ENCODE measurements at places on chromosomes 1 and 21.

DNA sequence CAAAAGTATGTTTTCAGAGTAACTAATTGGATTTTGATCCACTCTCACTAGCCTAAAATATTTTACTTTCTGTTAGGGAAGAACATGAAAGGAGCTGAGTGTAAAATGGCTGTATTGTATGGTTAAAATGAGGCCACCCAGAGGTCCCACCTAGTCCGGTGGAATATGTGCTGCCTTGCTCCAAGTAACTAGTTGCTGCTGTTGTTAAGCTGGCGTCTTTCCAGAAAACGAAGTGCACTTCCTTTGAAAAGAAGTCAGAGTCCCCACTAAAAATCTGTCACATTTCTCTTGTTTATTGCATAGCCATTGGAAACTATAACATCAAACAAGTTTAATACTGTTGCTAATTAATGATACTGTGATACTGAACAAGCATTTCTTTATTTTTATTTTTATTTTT, 3.2 kb downstream of the SLC25A33 start:
- no peak for DNase-seq

DNA sequence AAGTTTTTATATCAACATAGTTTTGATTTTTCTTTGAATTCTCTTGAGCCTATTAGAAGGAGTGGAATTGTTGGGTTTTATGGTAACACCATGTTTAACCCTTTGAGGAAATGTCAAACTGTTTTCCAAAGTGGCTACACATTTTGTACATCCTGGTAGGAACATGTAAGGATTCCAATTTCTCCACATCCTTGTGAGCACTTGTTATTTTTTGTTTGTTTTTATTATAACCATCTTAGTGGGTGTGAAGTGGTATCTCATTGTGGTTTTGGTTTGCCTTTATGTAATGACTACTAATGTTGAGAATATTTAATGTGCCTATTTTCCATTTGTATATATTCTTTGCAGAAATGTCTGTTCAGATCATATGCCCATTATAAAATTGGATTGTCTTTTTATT, 120.5 kb downstream of the FGGY start:
- no peak for DNase-seq

GRCh38 chr1:100628631-100629081, 90.7 kb downstream of the GPR88 start:
- DNase-seq, result no peak

DNA sequence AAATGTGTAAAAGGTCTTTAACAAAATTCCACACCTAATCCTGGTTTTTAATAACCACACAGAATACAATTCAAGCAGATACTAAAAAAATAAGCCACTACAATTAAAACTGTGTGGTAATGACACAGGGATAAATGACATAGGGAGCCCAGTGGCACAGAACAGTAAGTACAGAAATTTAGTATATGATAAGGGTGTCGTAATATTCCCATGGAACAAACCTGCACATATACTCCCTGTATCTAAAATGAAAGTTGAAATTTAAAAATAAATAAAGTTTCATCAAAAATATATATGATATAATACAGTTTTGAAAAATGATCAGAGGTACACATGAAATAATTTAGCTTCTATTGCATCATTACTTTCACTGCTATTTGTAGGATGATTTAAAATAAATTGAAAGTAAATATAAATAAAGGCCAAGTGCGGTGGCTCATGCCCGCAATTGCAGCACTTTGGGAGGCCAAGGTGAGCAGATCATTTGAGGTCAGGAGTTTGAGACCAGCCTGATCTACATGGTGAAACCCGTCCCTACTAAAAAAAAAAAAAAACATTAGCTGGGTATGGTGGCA, 56.5 kb downstream of the COLGALT2 start:
- DNase-seq, result no peak

- no peak for DNase-seq
These were observed 433 bp upstream of the DMBX1 start for GRCh38 chr1:46489169-46489637.

DNA sequence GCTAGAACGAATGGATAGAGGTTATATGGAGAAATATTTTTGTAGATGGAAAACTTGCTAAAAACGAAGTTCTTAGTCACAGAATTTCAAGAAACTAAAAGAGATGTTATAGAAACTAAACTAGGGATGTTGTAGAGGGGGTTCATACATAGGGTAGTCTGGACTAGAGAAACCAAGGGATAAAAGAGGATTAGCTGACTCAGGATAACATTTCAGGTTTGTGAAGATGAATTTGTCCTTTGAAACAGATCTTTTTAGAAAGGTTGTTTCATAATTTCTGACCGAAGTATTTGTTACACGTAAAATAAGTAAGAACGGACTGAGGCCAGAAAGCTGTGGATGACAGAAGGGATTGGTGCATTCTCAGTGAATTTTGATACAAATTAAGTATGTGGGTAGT, 13.6 kb downstream of the YTHDF2 start:
- DNase-seq, result no peak

DNA sequence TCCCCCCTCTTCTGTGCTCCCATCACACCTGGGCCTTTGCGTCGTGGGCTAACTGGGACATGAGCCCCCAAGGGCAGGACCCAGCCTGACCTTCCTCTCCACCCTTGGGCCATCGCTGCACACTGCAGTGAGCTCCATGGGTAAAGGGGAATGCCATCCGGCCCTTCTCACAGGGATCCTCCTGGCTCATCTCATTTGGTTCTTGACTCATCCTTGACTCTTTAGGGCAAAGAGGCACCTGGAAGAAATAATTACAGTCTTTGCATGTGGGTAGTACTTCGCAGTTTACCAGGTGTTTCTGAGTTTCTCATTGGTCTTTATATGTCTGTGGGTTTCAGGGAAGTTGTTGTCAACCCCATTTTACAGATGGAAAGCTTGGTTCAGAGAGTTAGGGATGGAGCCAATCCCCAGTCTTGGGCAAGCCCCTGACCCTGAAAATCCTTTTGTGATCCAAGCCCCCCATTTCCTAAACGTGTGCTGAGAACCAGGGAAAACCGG, 59.3 kb upstream of the ID3 start:
- DNase-seq, result no peak

DNA sequence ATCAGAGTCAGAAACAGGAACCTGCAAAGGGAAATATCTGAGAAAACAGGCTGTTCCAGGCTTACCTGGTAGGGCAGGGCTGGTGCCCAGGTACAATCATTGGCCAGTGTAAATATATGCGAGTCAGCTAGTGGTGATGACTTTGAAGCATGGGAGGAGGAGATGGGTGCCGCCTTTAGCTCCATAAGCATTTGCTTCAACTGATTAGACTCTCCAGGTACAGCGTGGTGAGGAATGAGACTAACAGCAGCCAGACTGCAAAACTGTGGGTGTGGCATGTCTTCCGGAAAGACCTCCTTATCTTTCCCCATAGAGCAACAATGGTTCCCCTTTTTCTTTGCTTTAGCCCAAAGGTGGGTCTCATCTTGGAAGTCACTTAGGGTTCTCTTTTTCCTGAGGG, 137.2 kb downstream of the LRIG2 start:
- no peak for DNase-seq

DNA sequence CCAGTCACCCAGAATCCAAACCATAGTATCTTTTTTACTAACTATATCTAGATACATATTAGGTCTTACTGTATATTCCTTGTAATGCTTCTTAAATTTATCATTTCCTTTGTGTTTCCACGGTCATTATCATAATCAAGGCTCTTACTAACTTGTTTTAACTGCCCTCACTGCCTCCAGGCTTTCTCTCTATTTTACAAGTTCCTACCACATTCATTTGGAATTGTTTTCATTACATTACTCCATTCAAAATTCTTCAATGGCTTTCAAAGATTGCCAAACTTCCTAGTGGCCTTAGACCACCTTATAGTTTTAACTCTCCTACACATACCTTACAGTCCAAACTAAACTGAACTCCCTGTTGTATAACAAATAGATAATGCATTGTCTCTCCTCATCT, 6.3 kb downstream of the HFM1 start:
- no peak for DNase-seq

DNA sequence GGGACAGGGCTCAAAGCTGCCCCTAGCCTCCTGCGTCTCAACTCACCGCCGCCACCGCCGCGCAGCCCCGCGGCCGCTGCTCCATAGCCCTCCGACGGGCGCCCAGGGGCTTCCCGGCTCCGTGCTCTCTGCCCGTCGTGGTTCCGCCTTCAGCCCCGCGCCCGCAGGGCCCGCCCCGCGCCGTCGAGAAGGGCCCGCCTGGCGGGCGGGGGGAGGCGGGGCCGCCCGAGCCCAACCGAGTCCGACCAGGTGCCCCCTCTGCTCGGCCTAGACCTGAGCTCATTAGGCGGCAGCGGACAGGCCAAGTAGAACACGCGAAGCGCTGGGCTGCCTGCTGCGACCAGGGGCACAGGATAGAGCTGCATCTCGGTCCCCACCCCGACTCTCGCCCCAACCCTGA, at the start of gene TNFRSF25:
TNFRSF25 (minus strand) TSS at position 151 of the 400 bp plus-strand sequence; CDS start at position 85, 66 bp downstream.
- DNase-seq, result peak; percentile 61

DNA sequence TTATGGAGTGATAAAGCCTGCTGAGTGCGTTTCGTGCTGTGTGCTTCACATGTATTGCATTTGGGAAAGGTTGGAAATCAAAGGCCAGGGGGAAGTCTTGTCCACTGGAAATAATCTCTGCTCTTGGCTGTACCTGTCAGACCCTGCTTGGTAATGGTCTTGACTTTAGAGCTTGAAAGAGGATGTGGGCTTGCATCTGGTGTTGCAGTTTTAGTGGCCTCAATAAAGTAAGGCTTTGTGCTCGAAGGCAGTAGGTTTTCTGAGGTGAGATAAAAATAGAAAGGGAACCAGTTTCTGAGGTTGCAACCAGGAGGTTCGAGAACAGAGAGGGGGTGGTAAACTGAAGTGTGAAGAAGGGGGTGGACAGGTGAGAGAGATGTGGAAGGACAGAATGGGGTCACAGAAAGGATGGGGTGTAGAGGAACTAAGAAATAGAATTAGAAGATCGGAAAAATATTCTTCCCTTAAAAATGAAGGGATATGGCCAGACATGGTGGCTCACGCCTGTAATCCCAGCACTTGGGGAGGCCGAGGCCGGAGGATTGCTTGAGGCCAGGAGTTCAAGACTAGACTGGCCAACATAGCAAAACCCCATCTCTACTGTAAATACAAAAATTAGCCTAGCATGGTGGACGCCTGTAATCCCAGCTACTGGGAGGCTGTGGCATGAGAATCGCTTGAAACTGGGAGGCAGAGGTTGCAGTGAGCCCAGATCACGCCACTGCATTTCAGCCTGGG, 1.5 kb downstream of the S100PBP start:
- DNase-seq, result peak; percentile 42

DNA sequence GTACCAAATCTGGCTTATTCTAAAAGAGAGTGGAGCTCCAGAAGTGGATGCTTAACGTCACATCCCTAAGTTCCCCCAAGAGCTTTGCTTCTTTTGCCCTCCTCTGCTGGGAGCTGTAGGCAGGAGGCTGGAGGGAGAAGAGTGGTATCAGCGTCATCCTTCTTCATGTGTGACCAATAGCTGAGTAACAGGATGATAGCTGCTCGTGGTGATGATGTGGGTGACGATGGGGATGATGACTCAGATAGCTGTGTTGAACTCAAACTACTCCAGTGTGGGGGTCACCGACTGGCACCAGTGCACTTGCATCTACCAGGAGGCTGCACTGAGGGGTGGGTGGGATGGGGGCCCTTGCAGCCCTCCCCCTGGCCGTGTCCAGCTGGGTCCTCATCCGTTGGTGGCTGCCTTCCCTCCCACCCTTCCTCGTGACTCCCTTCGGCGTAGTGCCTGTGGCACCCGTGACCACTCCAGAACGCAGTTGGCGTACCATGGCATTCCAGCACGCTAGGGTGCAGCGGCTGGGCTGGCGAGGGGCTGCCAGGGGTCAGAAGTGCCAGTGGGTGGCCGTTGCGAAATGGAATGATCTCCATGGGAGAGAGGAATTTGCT, 1.1 kb downstream of the IGFN1 start:
- DNase-seq, result no peak

GRCh38 chr1:154861607-154862094, 8.4 kb downstream of the KCNN3 start:
- no peak for DNase-seq

DNA sequence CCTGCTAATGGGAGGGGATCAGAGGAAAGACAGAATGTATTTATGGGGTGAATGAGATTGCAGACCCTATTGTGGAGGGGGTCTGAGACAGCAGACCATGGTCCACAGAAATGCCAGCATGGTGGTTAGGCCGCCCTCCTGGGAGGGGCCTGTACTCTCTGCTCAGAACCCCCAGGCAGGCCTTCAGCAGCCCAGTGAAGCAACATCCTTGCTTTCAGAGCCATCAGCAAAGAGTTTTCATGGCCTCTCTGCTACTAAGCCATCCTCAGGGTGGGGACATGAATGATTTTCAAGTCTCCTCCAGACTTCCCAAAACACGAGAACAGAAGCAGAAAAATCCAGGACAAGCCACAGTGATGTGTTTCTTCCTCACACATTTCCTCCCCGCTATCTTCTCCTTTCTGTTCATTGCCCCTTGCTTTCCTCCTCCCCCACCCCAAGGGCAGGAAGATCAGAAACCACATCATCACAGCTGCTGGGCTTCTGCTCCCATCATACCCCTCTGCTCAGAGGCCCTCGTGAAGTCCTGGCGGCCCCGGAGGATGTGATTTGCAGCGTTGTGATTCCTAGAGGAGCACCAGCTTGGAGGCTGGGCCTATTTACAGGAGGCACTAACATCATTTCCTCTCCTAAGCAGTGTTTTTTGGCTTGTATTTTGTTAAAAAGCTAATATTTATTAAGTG, 48.0 kb downstream of the ABCA4 start:
- no peak for DNase-seq

DNA sequence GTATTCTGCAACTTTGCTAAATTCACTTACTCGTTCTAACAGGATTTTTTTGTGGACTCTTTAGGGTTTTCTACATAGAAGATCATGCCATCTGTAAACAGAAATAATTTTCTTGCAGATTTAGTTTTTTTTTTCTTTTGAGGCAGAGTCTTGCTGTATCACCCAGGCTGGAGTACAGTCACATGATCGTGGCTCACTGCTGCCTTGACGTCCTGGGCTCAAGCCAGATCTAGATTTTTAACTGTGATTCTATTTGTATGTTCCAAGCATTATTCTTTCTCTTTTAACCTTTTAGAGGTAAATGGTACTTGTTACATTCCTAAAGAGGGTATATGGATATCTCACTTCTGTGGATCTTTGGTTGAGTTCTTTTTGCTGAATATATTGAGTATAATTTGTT, 18.6 kb downstream of the FABP3 start:
- no peak for DNase-seq

DNA sequence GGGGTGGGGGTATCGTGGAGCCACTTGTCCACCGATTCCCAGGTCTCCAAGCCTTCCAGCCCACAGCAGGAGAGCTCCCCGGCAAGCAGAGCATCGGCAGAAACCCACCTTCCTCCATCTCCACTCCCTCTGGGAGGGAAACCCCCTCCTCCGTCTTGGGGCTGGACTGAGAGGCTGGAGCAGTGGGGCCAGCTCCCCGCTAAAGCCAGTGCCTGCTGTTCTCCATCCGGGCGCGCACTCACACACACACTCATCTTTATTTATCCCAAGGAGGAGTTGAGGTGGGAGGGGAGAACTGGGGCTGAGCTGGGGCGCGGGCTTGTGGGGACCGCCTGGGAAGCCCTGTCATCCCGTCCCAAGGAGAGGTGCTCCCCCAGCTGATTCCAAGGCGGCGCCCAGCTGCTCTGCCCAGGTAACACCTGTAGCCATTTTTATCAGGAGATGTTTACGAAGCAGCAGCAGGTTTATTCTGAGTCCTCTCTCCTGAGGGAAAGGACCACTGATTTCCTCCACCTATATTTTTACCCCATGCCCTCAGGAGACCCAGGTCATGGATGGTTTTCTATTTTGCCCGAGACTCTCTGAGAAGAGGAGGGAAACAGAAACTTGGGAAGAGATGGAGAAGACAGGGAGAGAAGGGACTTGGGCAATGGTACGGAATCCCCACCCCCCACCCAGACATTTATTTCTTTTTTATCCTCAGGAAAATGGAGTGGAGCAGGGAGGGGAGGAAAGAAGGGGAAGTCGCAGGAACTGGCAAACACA, 2.1 kb downstream of the KCNN3 start:
- no peak for DNase-seq

Data from CD4-positive, alpha-beta T cell treated with Interleukin-2 at 100 ng/mL for 4 hours (primary cell).